ENCODE measurements at places on chromosomes 3 and 15.
A peak's percentile ranks its signal among the peaks of the same experiment; 100 is the strongest.

DNA sequence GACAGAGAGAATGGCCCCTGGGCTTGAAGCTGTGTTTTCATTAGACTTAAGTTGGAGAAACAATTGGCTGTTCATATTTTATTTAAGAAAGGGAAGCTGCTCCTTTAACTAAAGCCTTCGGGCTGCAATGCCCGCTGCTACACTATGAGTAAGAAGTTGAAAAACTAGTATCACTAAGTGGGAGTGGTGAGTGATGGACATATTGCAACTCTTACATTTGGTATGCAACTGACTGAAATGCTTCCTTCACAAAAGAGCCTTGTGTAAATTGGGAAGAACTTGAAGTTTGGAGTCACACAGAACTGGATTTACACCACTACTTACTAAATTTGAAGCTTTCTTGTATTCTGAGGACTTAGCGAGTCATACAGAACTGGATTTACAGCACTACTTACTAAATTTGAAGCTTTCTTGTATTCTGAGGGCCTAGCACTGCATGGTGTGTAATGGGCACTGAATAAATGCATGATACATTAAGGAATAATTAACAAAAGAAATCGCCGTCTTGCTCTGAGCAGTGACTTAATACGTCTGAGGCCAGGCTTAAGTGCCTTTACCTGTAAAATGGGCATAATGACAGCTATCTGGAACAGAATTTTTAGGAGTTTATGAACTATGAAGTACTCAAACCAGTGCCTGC is 149.5 kb downstream of the RYR3 start:
- no peak for DNase-seq

DNA sequence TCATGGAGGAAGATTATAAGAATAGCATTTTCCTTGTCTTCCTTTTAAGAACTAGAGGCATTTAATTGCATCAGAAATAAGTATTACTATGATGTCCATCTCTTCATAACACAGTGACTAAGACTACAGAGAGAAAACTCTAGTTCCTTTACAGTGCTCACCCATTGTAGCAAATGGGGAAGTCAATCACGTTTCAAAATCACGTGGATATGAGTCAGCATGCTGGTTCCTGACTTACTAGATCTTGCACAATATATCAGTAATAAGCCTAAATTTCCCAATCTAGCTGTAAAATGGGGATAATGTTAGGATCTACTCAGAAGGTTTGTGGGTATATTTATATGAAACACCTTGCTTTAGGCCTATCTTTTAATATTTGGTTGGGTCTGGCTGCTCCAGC is 254.8 kb upstream of the EOMES start:
- DNase-seq = no peak

- DNase-seq = no peak
Measured at GRCh38 chr3:178802993-178803693, 266.9 kb downstream of the KCNMB2 start.

- DNase-seq = peak; percentile 39
Measured at GRCh38 chr15:66907826-66908743, 157.3 kb upstream of the SMAD3 start.

DNA sequence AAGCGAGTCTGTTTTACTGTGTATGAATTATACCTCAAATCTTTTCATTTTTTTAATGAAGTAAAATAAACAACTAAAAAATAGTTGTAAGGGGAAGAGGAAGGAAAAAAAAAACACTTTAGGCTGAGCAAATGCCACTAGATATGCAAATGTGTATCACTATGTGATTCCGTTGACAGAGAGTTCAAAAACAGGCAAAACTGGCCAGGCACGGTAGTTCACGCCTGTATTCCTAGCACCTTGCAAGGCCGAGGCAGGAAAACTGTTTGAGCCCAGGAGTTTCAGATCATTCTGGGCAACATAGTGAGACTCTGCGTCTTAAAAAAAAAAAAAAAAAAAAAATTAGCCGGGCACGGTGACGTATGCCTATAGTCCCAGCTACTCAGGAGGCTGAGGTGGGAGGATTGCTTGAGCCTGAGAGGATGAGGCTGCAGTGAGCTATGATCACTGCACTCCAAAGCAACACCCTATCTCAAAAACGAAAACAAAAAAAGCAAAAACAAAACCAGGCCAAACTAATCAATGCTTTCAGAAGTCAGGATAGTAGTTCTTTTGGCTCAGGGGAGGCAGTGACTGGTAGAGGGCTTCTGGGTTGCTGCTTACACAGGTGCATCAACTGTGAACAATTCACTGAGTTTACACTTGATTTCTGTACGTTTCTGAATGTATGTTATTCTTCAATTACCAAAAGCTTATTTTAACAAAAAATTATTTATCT is 7.4 kb downstream of the PRC1 start:
- DNase-seq = no peak

- peak; percentile 89 for DNase-seq
Measured at GRCh38 chr3:128709038-128709437, 16.9 kb upstream of the RAB7A start.

DNA sequence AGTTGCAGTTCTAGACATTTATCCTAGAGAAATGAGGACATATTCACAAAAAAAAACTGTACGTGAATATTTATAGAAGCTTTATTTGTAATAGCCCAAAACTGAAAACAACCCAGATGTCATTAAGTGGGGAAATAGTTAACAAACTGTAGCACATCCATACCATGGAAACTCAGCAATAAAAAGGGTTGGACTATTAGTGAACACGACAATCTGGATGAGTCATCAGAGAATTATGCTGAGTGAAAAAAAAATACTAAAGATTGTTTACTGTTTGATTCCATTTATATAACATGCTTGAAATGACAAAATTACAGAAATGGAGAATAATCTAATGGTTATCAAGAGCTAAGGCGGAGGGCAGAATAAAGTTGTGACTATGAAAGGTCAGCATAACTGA is 59.5 kb downstream of the CPA3 start:
- DNase-seq = no peak

- DNase-seq = no peak
Measured at GRCh38 chr3:171948674-171949073, 90.7 kb upstream of the FNDC3B start.

- no peak for DNase-seq
Measured at GRCh38 chr15:58462547-58462946, 30.8 kb downstream of the LIPC start.

- no peak for DNase-seq
Measured at GRCh38 chr3:116863822-116864589, 154.4 kb downstream of the TUSC7 start.

DNA sequence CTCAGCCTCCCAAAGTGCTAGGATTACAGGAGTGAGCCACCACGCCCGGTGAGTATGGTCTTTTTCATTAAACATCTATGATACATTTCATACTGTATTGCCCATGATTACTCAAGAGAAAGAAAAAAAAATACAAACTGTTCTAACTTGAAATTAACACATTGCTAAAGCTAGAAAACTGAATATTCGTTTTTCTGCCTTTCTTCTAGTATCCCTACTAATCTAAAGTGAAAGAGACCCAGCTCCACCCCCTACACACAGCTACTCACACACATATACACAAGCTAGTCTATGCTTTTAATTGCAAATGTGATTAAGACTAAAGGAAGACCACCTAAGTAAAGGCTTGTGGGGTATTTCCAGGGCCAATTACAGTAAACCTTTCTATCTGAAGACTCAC is 43.1 kb downstream of the INO80 start:
- no peak for DNase-seq

GRCh38 chr3:71006810-71007785 is 576.4 kb downstream of the FOXP1 start:
- no peak for DNase-seq

DNA sequence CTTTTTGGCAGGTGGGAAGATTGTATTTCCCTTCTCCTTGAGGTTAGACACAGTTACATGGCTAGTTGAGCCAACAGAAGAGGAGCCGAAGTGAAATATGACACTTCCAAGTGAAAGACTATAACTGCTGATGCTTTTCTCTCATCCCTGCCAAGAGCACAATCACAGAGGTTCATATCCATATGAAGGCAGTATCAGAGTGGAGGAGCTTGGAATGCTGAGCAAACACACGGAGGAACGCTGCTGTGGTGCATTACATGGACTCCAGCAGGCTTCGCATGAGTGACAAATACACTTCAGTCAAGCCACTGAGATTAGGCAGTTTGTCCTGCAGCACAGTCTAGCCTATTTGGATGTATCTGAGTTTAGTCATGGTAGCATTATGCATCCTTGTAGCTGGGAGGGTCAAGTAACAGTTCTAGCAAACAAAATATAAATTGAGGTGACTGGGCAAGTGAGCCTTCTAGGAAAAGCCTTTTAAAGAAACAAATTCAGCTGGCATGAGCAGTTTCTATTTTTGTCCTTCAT is 5.4 kb downstream of the IQCF6 start:
- no peak for DNase-seq

All from gastrocnemius medialis (tissue), 4 donors.